ENCODE measurements at places on chromosomes 6 and 20.

- no peak for DNase-seq
Observed at GRCh38 chr20:57707849-57708693, 1.7 kb downstream of the PMEPA1 start.

GRCh38 chr6:54441020-54441419, 132.8 kb downstream of the TINAG start:
- no peak for DNase-seq

DNA sequence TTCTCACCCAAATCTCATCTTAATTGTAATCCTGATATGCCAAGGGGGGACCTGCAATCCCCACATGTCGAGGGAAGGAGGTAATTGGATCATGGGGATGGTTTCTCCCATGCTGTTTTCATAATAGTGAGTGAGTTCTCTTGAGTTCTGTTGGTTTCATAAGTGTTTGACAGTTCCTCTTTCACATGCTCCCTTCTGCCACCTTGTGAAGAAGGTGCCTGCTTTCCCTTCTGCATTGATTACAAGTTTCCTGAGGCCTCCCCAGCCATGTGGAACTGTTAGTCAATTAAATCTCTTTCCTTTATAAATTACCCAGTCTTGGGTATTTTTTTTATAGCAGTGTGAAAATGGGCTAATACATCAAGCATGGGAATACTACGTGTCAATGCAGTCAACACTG, 925.0 kb upstream of the MAN1A1 start:
- DNase-seq: no peak

DNA sequence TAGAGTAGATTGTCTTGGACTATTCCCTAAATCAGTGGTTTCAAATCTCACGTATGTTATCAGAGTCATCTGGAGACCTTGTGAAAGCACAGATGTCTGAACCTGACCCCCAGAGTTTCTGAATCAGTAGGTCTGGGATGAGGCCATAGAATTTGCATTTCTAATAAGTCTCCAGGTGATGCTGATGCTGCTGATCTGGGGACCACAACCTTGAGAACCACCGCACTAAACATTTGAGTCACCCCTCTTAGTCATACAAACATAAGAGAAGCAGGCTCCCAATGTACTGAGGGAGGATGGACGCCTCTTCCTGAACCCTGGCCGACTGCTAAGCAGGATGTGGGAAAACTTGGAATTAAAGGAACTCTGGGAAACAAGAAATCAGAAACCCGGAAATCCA, 187.8 kb upstream of the PRDM1 start:
- no peak for DNase-seq

- no peak for DNase-seq
Observed at GRCh38 chr20:52444455-52444854, 252.9 kb upstream of the ZFP64 start.

DNA sequence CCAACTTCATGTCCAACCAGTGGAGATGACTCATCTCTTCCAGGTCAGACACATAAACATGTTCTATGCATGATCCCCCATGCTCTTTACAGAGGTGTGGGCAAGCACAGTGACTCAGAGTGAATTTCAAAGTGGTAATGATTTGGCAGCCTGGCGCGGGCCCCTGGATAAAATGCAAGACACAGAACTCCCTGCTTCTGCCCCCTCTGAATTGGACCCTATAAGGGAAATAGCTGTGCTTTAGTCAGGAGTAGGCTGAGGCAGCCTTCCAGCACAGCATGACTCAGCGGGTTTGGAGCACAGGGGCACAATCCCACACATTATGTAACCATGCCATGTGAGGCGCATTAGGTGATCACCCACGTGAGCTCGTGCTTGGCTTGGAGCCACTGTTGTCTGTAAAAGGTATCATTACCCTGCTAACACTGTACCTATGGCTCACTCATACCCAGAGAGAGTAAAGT, 127.4 kb downstream of the C6orf118 start:
- DNase-seq: no peak

- peak; percentile 17 for DNase-seq
Observed at GRCh38 chr20:41095110-41095969, 42.0 kb upstream of the PLCG1 start.

DNA sequence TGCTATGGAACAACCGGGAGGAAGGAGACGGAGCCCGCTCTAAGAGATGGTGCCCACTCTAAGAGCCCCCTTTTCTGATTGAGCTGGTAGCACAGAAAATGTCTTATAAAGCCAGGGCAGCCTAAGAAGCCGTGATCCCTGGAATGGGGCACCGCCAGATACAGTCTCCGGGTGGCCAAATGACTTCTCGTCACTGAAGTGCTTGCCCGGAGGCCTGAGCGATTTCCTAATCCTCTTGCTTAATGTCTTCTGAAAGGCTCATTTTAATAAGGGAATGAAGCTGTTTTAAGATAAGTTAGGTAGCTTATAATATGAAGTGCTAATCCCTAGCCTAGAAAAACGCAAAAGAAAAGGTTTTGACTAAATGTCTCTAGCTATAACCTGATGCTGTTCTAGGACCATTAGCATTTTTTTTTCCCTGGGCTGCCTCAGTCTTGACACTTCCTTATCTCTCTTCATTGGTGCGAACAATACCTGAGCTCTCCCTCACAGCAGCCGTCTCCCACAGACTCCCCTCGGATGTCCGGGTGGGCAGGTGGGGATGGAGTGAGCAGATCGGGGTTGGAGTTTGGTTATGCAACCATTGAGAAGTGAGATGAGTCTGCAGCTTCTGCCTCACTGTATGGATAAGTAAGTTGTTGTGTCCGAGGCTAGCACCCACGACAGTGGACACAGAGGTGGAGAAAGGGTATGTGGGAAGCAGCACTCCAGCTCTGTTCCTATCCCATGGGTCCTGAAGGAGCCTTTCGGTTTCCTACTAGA, 559.4 kb upstream of the AGPAT4 start:
- DNase-seq: no peak

- no peak for DNase-seq
Observed at GRCh38 chr6:42140756-42141602, 1.4 kb downstream of the C6orf132 start.

DNA sequence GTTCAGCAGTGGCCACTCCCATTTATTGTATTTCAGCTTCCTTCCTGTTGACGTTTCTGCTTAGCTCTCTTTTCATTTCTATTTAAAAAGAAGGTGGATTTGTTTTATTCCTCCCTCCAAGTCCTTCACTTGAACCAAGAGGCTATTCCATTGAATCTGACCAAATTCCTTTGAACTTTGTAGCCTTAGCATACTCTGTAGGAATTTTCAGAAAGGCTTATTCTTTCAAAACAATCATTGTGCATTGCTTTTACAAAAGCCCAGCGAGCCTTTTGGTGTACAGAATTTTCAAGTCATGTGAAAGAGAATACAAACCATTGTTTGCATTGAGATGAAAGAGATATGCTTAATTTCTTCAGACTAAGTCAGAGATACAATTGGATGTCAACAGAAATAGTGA, 151.0 kb upstream of the INSM1 start:
- no peak for DNase-seq

GRCh38 chr6:105489216-105489530, 86.3 kb upstream of the PREP start:
- DNase-seq: no peak

GRCh38 chr6:31702405-31702818, 712 bp downstream of the ABHD16A start:
- no peak for DNase-seq

- no peak for DNase-seq
Observed at GRCh38 chr6:168154263-168154917, 75.4 kb upstream of the FRMD1 start.

DNA sequence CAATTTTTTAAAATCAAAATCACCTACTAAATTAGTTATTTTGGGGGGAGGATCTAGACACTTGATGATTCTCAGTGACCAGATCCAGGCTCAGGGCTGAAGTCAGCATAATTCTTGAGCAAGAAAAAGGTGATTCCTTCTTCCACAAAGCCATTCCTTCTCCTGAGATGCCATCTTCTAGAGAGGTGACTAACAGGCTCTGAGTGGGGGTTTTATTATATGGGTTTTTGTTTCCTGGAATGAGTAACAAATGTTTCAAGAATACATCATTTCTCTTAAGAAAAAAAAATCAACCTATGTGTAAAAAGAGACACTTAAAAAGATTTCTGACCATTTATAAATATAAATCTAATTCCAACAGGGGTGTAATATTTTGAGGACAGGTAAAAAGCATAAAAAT, 154.3 kb downstream of the NFATC2 start:
- no peak for DNase-seq

All from HL-60 (cell line).